NCI-H1417 treated with DMSO at 0.1 percent for 48 hours (cell line): ENCODE measurements at places on chromosomes 16 and 17.

DNA sequence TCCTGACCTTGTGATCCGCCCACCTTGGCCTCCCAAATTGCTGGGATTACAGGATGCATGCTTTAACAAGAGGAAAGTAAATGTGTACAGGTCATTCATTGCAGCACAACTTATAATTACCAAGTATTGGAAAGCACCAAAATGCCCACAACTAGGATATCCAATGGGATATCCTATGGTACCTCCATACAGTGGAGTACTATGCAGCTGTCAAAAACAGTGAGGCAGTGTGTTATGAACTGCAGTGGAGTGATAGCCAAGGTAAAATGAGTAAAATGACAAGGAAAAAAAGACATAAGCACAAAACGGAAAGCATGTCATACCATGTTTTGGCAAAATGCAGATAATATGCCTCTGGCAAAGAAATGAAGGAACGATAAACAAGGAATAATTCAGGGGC is 87.6 kb downstream of the FOXL1 start:
- no peak for DNase-seq

GRCh38 chr16:55703003-55704001 is 47.5 kb downstream of the SLC6A2 start:
- no peak for DNase-seq

GRCh38 chr16:49615576-49615975 is 240.3 kb downstream of the ZNF423 start:
- DNase-seq = no peak

GRCh38 chr16:18834864-18835263 is 33.5 kb upstream of the ARL6IP1 start:
- DNase-seq = no peak

- no peak for DNase-seq
Observed at GRCh38 chr17:13743906-13744305, 142.2 kb upstream of the HS3ST3A1 start.

GRCh38 chr17:74858672-74859458 is 820 bp downstream of the GRIN2C start:
- DNase-seq = no peak

GRCh38 chr17:14437176-14437575 is 136.3 kb downstream of the HS3ST3B1 start:
- DNase-seq = no peak

- DNase-seq = no peak
Observed at GRCh38 chr16:27363797-27364196, 38.2 kb upstream of the IL21R start.

GRCh38 chr17:7282752-7283321 is 1.3 kb downstream of the SLC2A4 start:
- DNase-seq = no peak

GRCh38 chr17:56926704-56927103 is 12.9 kb upstream of the TRIM25 start:
- no peak for DNase-seq

DNA sequence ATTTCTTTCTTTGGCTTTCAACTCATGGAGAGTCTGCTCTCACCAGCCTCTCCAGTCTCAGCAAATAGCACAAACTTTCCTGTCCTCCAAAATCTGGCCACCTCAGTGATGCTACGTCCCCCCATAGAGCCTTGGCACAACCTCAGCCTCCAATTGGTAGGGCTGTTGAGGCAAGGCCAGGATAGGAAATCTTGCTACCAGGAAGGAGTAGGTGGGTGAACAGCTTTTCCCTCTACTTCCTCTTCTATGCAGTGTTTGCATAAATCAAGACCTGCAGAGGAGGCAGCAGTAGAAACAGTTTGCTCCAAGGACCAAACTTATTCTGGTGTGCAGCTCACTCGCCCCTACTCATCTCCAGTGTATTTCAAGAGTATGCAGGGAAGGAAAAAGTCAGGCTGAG is 701 bp upstream of the DPEP2 start:
- no peak for DNase-seq

DNA sequence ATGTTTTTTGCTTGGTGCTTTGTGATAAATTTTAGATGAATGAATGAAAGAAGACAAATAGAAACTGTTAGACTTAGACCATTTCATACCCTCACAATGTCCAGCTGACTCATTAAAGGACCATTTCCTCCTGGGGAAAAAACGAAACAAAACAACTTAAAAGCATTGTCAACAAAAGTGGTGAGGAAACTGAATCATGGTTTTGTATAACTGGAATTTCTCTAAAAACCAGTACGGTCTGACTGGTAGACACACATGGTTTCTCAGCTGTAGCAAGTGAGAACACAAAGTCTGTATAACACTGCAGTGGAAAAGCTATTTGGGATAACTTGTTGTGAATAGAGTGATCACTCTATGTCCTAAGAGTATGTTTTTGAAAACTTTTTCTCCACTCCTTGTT is 5.3 kb upstream of the DDX52 start:
- DNase-seq = no peak

DNA sequence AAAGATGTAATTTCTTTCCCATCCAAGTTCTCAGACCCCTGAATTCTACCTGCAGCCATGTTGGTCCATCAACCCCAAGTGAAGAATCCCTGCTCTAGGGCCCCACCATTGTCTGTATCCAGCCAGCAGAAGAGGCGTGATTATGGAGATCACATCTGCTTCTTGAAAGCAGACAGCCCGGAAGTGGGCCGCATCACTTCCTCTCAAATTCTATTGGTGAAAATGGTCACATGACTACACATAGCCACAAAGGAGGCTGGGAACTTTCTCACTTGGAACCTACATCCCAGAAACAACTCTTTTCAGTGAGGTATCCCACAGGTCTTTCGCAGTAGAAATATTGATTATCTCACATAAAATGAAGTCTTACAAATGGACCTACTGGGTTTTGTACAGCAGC is 40.1 kb downstream of the IL4R start:
- no peak for DNase-seq

- no peak for DNase-seq
Observed at GRCh38 chr17:47225436-47225858, 16.3 kb downstream of the MYL4 start.

DNA sequence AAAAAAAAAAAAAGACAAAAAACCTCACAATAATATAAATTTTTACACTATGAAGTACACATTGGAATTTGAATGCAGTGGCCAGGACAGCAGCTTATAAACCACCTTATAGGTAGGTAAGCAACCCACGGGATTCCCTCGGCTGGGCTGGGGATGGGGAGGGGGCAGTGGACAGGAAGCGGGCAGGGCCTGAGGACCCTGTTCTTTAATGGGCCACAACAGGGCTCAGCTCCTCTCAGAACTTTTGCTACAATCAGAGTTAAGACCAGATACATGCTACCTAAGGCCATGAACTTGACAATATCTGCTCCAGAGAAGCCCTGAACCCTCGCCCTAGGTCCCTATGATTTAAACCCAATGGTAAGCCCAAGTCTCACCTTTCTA is 25.1 kb downstream of the STAT5A start:
- no peak for DNase-seq

GRCh38 chr17:51585514-51586104 is 325.3 kb downstream of the UTP18 start:
- no peak for DNase-seq

DNA sequence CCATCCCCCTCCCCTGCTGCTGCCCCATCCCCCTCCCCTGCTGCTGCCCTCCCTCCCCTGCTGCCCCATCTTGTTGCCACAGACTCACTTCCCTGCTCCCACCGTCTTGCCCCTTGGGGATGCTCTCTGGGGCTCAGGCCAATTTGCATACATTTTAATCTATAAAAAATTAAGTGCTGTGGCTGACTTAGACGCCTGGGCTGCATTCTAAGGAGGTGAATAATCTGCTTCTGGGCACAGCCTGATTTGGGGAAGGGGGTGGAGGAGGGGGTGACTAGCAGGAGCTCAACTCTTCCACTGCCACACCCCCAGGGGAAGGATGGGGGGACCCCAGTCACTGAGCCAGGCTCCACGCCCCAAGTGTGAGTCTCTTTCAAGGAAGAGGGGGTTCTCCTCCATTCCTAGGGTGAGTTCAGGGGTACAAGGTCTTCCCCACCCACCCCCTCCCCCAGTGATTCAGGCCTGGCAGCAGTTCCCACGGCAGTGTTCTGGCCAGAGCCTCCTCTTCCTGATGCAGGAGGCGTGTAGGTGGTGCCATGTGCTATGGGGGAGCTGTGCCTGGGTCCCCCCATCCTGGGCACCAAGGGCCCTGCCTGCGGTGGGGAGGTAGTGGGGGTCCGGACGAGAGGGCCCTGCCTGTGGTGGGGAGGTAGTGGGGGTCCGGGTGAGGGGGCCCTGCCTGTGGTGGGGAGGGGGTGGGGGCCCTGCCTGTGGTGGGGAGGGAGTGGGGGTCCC is 5.0 kb downstream of the DPH1 start:
- DNase-seq = no peak

- no peak for DNase-seq
Observed at GRCh38 chr17:49434821-49435670, 20.4 kb upstream of the PHB1 start.

GRCh38 chr17:34235389-34236028 is 19.6 kb upstream of the CCL2 start:
- no peak for DNase-seq

DNA sequence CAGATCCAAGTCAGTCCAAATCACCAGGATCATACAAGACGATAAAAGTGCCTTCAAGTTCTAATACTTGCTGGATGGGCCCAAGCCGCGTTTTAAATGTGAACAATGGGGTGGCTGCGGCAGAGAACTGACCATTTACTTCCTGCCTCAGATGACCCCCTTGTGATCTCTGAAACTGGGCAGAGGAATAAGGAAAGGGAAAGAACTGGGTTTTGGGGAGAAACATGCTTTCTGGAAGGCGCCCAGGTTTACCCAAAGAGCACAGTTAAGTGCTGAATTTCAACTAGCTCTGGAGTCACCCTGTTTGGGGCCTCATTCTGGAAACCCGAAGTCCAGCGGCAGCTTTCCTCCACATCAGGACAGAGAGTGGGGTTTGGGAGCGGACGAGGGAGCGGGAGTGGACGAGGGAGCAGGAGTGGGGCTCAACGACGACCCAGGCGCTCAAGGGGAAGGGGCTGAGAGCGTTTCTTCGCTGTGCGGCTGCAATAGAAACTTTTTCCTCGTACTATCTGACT is 1.6 kb downstream of the FAM20A start:
- DNase-seq = no peak

DNA sequence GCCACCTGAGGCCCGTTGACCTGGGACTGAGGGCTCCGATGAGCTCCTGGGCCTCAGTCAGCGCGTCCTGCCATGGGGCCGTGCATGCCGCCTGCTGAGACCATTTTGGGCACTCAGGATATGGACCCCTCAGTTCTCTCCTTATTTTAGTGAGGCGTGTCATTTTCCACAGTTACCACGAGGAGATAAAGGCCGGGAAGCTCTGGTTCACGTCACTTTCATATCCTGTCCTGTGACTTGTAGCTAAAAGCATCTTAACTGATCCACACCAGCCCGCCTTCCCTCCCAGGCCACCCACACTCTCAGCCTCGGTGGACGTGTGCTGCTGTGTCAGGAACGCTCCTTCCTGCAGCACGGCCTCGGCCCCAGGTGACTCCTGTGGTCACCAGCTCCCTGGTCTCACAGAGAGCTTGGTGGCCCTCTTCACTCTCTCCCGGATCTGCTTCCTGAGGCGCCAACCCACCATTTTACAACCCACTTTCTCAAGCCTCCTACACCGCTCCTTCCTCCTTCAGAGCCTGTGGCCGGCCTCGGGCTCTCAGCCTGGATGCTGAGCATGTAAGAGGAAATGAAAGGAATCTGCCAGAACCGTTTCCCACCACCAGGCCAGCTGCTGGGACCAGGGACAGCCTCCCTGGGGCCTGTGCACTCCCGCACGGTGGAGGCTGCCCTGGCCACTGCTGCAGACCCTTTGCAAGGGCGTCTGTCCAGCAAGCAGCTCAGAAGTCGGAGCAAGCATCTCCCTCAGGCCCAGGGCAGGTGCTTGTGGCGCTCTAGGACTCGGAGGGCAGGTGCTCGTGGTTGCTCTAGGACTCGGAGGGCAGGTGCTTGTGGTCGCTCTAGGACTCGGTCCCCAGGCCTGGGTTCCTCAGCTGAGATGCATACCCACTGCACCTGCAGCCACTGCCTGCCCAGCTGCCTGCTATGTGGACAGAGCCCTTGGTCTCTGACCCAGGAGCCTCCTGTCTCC is 23.9 kb upstream of the FASN start:
- no peak for DNase-seq

DNA sequence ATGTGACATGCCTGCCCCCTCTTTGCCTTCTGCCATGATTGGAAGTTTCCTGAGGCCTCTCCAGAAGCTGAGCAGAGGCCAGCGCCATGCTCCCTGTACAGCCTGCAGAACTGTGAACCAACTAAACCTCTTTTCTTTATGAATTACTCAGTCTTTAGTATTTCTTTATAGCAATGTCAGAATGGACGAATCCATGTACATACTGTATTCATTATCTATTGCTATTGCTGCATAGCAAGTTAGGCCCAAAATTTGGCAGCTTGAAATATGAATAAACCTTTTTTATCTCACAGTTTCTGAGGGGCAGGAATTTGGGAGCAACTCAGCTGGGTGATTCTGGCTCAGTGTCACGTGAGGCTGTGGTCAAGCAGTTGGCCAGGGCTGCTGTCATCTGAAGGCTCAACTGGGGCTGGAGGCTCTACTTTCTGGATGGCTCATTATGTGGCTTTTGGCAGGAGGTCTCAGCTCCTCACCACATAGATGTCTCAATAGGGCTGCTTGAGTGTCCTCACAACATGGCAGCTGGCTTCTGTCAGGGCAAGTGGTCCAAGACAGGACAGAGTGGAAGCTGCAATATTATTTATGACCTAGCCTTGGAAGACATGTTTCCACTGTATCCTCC is 40.0 kb downstream of the SOCS1 start:
- DNase-seq = no peak

DNA sequence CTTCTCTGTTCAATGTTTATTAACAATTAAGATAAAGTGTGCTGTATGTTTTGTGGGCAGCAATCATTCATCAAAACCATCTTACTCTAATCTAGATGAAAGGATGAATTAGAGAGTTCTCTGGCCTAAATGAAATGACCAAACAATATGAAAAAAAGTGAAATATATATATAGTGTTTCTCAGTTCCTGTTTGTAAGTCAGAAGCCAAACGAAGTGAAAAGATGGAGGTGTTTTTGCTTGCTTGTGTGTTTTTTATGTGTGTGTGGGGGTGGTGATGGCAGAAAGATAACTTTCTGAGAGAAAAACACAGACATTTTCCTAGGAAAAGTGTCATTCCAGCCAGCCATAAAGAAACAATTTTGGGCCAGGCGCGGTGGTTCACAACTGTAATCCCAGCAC is 138.6 kb downstream of the CDH8 start:
- DNase-seq = no peak

DNA sequence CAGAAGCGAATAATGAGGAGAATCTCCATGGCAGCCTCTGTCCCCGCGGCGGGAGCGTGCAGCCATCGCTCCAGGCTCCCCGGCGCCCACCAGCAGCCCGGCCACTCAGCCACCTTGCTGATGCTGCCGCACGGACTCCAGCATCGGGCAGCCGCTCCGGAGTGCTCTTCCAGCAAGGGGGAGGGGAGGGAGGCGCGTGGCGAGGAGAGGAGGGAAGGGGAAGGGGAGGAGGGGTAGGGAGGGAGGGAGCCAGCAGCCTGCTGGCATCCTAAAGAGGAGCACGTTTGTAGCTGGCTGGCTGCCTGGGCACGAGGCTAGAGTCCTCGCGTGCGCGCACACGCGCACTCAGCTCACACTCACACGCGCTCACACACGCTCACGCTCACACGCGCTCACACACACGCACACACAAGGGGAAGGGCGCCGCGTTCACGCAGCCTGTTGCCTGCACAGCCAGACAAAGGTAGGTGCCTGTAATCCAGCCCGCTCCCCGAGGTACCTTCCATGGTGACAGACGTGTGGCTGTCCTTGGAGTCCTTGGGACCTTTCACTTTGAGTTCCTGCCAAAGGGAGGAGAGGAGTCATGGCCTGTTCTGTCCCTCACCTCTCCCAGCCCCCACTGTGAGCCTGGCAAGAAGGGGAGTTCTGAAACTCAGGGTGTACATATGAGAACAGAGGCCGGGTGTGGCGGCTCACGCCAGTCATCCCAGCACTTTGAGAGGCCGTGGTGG is 82.1 kb downstream of the TIMM22 start:
- DNase-seq = no peak
